ENCODE measurements at places on chromosomes 4 and X.

DNA sequence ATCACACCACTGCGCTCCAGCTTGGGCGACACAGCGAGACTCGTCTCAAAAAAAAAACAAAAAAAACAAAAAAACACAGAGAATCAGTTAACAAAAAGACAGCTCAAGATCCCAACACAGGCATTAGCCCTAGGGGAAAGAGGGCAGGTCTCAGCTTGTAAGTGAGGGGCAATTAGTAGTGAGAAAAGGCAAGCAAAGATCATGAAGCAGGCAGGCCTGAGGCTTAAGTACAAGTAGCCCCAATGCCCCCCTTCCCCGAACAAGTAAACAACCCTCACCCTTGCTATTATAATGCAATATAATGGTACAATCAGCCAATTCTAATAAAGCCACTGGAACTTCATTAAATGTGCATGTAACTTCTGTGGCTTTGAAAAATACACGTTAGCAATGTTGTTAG lies 17.0 kb downstream of the ADGRA3 start:
- no peak for DNase-seq

GRCh38 chr4:176034936-176035335 lies 30.7 kb upstream of the WDR17 start:
- no peak for DNase-seq

GRCh38 chrX:56130436-56130835 lies 101.7 kb upstream of the KLF8 start:
- no peak for DNase-seq

DNA sequence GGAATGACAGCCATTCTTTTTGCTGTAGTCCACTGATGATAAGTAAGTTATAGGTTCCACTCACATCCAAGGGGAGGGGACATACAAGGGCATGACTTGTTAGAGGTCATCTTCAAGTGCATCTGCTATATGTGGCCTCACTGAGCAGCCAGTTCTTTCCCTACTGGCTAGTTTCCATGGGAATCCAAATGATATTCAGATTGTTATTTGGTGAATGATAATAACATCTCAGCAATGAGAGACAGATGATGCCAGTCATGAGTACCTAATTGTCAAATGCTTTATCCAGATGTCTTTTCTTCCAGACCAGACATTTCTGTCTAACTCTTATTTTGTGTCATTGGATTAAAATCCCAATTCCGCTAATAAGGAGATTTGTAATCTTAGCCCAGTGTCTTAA lies 460.4 kb upstream of the BOD1L1 start:
- no peak for DNase-seq

GRCh38 chr4:56972389-56972788 lies 5.0 kb downstream of the NOA1 start:
- DNase-seq, result no peak

DNA sequence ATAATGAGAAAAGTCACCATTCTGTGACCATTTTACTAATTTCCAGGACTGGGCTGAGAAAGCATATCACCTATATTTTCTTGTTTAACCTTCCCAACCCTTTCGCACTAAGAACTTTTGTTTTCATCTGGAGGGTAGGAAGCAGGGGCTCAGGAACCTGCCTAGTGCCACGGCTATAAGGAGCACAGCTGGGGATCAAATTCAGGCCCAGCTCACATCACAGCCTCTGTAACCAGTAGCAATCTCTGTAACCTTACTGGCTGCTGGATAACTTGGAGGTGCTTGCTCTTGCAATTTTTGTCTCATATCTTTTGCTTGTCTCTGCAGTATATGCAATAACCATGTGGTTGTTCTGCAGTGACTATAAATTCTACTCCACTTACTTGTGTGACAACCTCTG lies 76.7 kb upstream of the PLAC1 start:
- no peak for DNase-seq

DNA sequence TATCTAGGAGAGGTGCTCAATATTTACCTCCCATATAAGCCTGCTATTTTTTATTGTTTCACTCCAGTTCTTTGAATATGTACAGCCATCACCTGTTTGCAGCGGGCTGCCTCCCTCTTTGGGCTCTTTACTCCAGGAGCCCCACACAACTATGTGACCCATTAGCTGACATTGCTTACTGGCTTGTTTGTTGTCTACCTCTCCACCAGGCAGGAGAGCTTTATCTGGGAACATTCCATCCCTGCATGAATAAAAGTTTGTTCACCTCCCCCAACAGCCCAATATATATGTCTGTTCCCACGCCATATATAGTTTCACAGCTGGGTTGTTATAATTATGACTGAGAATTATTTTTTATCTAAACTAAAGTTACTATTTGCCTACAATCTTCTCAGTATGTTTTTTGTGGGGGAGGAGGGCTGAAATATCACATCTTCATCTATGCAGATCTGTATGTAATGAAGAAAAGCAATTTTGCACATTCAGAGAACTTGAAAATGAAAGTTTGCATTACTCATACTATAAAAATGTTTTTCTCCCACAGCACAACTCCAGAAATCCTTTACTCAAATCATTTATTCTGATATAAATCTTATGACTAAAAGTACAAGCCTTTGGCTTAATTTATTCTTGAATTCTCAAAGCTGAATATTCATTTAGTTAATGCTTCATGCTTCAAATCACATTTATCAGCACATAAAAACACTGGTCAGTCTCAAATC lies 61.2 kb upstream of the DAPP1 start:
- no peak for DNase-seq

- no peak for DNase-seq
These were observed 85.9 kb downstream of the CLDN34 start for GRCh38 chrX:10052906-10053625.

GRCh38 chr4:3044870-3045819 lies 29.2 kb downstream of the HTT-AS start:
- peak; percentile 34 for DNase-seq

DNA sequence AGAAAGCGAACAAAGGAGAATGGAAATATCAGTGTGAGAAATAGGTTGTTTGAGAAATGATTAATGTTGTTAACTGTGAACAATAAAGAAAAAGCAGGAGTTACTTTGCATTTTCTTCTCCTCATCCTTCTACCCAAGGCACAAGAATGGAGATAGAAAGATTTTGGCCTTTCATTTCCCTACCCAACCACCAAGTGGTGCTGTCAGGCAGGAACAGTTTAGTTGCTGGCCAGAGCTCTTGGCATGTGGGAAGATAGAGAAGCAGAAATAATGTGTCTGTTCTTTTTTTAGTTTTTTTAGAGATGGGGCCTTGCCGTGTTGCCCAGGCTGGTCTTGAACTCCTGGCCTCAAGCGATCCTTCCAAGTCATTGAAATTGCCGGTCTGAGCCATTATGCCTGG lies 12.8 kb downstream of the HOPX start:
- no peak for DNase-seq

DNA sequence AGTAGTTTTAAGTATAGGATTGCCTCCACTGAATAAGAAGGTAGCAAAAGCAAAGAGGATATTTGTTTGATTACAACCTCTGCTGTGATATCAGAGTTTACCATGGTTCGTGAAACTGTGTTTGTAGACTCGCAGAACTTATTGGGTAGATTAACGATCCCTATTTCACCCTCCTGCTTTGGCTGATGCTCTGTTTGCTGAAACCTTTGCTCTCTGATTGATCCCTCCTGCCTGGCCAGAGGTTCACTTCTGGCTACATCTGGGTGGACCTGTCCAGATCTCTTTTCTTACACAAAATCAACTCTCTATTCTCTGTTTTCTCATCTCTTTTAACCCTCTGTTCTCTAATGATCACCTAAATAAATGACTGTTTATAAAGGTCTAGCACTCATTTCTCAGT lies 37.9 kb upstream of the TMEM192 start:
- DNase-seq, result no peak

DNA sequence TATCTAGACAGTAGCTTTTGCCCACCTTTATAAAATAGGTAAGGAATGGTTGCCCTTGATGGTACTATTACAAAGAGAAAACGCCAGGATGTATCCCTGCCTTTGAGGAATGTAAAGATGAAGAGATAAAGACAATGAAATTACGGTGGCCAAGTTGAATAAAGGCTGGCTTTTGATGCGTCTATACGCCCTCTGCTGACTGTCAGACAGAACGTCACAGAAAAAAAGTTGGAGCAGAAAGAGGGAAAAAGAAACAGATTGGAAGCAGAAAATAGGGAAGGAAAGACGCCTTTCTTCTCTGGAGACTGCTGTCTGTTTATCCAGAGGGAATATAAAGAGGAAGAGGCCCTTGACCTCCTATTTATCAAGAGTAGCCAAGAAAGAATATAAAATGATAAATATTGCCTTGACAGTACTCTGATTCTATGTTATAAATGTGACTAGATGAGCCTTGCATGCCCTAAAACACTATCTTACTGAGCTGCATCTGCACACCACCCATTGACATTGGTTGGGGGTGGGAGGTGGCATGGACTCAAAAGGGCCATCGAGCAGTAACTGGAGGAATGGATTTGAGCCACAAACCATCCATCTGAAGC lies 30.6 kb downstream of the PCDH19 start:
- DNase-seq, result no peak

DNA sequence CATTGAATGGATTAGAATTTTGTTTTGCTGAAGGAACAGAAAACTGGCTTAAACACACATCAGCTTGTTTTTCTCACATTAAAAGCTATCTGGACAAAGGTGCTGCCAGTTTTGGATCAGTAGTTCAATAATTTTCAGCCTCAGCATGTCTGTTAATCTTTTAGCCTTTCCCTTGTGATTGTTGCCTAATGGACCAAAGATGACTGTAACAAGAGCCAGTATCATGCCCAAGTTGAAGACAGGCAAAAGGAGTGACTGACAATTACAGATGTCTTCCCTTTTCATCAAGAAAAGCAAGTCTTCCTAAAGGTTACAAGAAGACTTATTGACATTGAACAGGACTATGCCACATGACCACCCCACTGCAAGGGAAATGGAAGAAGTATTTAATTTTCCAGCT lies 419.7 kb downstream of the MAPK10 start:
- no peak for DNase-seq

GRCh38 chr4:98822144-98822543 lies 106.8 kb downstream of the EIF4E start:
- no peak for DNase-seq

DNA sequence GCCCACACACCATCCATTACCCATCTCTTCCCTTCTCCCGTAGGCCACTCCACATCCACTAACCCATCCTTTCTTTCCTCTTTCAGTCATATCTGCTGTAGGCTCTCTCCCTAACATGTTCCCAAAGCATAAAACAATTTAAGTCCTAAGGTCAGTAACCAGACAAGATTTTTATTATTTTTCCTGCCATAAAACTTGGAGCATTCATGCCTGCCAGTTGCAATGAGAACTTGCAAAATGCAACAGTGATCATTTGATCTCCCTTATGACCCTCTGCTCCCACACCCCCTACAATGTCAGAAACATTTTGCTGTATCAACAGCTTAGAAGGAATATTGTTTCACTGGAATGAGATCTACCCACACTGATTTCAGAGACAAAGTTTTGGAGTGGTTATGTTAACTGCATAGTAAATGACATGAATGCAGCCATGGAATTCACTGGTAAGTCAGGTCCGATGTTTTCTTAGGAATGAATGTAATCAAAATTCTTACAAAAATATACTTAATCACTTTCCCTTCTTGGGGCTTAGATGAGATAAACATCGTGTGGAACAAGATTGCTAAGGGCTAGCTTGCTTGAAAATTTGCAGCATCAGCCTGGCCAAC lies 5.7 kb downstream of the NIPAL1 start:
- DNase-seq, result no peak

DNA sequence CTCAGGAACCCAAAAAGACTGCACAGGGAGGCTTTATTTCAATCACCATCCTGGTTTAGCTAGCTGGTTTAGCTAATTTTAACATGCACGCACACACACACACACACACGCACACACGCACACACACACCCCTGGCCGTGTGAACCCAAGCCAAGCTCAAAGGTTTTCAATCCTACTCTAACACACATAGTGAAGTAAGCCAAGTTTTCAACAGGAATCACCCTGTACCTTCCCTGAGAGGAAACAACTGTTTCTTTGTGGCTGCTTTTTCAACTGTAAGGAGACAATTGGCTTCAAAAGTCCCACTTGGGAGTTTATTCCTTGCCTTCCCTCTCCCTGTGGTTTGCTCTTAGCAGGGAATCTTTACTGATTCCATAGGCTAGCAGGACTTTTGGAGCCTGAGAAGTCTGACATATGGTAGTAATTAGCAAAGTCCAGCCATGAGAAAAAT lies 98.9 kb upstream of the BMP3 start:
- no peak for DNase-seq

GRCh38 chr4:142406917-142407501 lies 439.1 kb downstream of the INPP4B start:
- DNase-seq, result no peak

GRCh38 chrX:87516717-87517121 lies 883 bp upstream of the KLHL4 start:
- DNase-seq, result no peak

DNA sequence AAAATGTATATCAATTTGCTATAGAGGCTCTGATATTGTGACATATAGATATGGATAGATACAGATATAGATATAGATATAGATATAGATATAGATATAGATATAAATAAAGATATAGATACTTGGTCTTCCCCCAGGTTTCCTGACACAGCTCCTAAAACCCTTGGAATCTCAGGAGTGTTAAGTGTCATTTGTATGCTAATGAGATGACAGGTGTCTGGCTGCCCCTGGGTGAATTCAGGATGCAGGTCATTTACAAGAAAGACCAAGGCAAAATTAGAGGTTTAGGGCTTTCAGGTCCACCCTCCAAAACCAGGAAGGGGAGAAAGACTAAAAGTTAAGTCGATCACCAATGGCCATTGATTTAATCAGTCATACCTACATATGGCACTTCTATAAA lies 1034.8 kb downstream of the PDHA2 start:
- no peak for DNase-seq

GRCh38 chr4:538542-539142 lies 37.5 kb downstream of the TMEM271 start:
- no peak for DNase-seq

DNA sequence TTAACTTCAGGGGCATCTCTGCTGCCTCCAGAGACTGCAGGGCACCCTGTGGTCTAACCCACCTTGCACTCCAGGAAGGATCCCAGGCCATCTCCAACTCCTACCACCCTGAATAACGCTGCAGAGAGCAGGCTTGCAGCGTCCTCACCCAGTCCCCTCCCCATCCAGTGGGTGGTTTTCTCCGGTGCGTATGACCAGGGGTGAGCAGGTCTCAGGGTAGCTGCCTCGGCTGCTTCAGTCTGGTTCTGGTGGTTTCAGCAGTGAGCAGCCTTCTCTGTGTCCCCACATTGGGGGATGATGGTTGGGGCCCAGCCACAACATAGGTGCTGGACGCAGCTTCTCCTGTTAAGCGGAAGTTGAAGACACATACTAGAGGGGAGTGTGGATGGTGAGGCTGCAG lies 38.6 kb upstream of the SORCS2 start:
- DNase-seq, result no peak

GRCh38 chr4:184729946-184730345 lies 4.0 kb downstream of the CENPU start:
- DNase-seq, result no peak

DNA sequence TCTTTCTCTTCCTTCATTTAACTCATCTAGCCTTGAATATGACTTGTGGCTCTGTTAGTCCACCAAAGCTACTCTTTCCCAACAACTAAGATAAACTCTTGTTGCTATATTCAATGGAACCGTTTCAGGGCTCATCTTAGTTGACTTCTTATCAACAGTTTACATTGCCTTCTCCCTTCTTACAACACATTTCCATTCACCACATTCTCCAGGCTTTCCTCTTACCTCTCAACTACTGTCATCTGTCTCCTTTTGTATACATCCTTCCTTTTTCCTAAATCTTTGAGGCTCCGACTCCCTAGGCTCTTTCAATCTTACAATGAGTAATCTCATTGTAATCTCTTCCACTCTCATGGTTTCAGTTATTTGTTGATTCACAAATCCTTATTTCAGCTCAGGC lies 58.5 kb downstream of the NCAPG start:
- no peak for DNase-seq
